Activated CD4-positive, alpha-beta T cell treated with anti-CD3 and anti-CD28 coated beads, Interleukin-2, amount 50 U/mL, for 48 hours (primary cell): ENCODE measurements at places on chromosomes 6 and 20.

GRCh38 chr20:32580970-32581838 is 3.9 kb downstream of the NOL4L start:
- peak; percentile 31 for DNase-seq

DNA sequence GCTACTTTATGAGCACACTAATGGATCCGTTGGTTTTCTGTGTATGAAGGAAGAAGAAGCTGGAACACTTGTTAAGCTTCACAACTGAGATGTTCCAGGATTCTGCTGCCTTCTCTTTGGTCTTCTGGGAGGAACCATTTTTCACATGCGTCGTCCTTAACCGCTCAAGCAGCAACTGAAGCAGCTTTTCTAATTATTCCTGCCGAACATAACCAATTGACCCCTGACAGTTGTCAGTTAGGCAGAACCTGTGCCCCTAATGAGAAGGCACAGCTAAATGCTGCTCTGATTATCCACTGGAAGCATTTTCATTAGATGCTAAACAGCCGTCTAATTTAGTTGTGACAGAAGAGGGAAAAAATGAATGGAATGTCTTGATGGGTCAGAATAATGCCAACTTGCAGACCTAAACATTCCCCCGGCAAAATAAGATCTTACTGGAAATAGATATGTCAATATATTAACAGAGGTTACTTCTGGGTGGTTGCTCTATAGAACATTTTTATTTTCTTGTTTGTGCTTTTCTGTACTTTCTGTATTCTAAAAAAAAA is 85.0 kb upstream of the SMLR1 start:
- no peak for DNase-seq

- peak; percentile 60 for DNase-seq
These were observed 40.6 kb downstream of the TOX2 start for GRCh38 chr20:43955062-43955749.

DNA sequence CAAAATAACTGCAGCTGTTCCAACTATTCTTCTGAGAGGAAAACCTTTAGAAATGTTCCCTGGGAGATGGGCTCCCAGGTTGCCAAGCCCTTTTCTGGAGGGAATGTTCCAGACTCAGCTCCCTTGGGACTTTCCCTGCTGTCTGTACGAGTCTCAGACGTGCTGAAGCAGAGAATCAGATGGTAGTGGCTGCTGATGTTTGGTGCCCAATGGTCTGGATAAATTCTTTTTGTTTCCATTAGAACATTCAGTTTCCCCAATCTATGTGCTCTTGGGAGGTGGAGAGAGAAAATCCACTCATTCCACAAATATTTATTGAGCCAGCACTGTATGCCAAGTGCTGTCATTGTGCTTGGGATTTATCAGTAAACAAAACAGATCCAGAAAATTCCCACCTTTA is 40.0 kb downstream of the SNHG17 start:
- no peak for DNase-seq

DNA sequence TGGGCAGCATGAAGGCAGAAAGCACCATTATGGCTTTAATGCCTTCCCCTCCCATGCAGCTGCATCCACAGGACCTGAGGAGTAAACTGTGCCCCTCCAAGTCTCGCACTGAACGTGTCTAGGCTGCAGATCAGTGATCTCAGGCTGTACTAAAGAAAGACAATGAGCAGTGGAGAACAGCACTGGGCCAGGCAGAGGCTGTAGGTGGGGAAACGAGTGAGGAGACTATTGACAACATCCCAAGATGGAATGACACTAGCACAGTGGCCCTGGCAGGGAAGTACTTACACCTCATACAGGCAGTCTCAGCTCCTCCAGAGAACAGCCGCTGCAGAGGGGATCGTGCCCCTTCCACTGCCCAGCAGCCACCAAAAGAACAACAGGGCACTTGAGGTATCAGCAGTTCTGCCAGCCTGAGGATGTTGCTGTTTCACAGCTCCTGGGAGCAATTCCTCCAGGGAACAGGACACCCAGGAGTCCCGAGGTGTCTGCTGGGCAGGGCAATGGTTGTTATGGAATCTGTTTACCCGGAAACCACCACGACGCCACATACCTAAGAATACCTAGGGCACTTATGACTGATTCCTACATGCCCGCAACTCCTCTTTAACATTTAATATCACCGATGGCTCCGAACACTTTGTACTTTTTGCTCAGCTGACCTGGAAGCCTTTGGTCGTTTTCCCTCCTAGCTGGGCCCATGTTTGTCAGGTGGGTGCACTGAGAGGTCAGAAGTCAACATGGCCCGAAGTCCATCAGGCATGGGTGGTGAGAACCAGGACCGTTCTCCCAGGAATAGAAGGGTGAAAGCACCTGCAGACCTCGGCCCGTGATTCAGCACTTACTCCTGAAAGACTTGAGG is 79.1 kb downstream of the SLC22A23 start:
- peak; percentile 10 for DNase-seq

DNA sequence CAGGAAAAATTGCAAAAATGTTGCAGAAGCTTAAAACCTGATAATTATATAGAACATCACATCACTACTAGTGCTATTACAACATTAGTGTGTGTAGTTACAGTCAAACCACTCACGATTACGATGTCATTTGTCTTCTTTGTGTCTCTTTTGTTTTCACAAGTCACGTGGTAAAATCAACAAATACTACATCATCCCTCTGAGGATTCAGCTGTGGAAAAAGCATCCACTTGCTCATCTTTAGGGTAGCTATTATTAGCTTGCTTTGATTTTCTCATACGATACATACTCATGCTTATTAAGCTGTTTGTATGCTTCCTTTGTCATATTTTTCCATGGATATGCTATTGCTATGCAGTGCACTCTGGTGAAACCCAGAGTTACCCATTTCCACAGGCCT is 22.2 kb upstream of the ATXN1 start:
- DNase-seq = no peak

DNA sequence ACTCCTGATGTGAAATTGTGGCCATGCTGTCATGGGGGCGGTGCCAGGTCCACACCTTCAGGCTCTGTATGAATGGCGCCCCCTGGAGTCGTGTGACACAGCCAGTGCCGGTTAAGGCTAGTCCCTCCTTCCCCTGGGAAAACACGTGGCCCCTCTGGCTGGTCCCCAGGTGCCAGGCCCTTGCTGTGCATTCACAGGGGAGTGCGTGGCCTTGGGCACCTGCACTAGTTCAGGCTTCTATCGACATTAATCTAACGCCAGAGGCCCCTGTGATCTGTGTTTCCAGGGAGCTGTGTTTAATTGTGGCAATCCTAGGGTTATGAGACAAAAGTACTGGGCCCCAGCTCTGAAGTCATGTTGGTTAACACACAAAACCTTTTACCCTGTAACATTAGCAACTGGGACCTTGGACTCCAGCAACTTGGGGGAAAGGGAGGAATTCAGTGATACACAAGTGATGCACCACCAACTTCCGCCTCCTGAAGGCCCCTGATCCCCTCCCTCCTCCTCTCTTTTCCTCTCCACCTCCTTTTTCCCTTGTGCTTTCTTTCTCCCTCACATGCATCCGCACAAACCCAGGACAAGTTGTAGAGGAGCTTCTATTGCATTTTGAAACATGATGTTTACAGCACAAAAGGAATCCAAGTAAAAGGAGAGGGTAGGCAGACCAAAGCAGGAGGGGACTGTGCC is 74.0 kb downstream of the SSR1 start:
- DNase-seq = peak; percentile 71

- DNase-seq = no peak
These were observed 48.2 kb upstream of the ARG1 start for GRCh38 chr6:131524695-131525336.

DNA sequence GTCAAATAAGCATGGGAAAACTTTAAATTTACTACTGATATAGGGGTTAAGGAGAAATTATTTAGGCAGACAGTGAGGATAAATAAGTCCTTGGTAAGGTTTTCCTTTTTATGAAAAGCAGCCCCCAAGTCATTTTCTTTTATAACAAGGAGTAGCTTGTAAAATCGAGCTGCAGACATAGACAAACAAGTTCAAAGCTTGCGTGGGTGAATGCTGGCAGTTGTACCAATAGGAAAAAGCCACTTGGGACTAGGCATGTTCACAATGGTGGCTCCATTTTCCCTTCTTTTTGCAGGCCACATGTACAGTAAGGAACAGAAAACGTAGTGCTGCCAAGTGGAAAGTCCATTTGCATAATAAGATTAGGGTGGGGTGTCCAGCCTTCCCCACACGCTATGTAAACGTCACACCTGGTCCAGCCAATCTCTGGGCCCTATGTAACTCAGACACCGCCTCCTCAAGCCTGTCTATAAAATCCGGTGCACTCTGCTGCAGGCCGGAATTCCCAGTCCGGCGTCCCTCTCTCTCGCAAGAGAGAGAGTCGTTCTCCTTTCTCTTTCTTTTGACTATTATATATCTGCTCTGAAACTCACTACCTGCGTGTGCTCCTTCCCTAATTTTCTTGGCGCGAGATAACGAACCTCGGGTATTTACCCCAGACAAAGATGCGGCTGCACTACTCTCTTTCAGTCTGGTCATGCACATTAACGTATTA is 217.1 kb upstream of the MAN1A1 start:
- DNase-seq = no peak

GRCh38 chr6:75530696-75531095 is 37.1 kb upstream of the FILIP1 start:
- DNase-seq = no peak

- no peak for DNase-seq
These were observed 634.7 kb downstream of the MAFB start for GRCh38 chr20:40054311-40054710.

- DNase-seq = no peak
These were observed 1.9 kb downstream of the SGK1 start for GRCh38 chr6:134315974-134316441.

GRCh38 chr6:2028457-2029038 is 216.9 kb downstream of the GMDS start:
- DNase-seq = no peak

DNA sequence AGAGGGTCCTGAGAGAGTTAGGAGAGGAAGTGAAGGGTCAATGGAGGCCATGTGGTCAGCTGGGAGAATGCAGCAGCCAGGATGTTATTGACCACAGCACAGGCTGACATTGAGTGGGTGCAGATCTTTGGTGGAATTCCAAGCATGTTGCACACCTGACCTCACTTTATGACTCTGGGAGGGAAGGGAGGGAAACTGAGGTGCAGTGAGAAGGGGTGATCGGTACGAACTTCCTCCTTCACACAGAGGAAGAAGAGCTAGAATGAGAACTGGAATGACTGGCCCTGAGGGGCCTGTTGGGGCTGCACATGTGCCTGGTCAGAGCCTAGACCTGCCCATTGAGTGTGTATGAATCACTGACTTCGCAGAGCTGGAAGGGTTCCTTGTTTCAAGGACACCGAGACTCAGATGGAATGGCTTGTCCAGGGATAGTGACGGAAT is 9.8 kb downstream of the FAM83D start:
- no peak for DNase-seq

DNA sequence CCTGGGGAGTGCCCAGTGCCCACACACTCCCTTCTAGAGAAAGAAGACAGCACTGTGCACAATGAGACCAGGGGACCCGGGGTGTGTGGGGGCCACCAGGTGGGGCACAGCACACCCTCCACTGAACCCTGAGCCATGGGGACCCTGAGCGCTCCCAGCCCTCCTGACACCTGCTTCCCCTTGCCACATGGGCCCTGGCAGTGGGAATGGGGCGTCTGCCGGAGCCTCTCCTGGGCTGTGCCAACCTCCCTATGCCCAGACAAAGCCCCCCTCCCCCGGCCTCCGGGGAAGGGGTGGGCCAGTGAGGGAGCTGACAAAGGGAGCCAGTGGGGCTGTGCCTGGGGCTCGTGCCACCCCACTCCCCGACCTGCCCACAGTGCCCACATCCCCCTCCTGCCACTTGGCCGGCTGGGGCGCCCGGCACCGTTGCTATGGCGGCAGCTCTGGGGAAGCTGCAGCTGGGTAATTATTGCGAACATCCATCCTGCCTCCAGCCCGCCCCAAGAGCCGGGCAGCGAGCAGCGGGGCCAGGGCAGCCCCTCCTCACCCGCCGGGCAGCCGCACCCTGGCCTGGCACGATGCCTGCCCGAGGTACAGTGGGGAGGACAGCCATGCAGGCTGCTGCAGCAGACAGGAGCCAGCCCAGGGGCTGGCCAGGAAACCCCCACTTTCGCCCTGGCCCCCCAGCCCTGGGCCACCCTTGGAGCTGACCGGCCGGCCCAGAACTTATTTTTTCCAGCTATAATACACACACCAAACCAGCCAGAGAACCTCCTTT is 41.9 kb upstream of the NOL4L start:
- no peak for DNase-seq

DNA sequence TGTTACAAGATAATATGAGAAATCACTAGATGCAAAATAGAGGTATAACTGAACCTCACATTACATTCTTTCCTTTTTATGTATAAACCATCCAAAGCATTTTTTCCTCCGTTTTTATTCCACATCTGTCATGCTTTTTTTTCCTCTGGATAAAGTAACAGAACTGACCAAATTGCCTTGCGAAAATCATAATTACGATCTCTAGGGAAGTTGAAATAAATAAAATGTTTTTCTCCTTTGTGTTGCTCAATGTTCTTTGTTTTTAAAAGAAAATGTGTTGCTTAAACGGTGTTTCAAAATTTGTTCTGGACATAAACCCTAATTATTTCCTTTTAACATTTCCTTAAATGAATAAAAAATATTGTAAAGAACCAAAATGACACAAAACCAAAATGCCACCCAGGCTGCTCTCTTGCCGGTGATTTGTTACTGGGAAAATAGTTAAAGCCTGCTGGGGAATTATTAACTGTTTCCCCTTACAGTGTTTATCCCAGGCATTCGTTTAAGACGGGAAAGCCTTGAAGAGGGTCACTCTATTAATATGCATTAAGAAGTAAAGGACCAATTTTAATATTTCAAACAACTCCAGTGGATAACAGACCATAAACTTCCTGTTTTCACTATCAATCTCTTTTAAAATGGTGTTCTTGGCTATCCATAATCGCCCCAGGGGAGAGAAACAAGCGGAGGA is 1.7 kb upstream of the ADGRB3 start:
- DNase-seq = no peak

- no peak for DNase-seq
These were observed 64.8 kb upstream of the NRSN1 start for GRCh38 chr6:24060982-24061754.

GRCh38 chr6:116166369-116166768 is 40.4 kb upstream of the COL10A1 start:
- DNase-seq = no peak

GRCh38 chr6:109383438-109383940 is 1.2 kb upstream of the CD164 start:
- no peak for DNase-seq

DNA sequence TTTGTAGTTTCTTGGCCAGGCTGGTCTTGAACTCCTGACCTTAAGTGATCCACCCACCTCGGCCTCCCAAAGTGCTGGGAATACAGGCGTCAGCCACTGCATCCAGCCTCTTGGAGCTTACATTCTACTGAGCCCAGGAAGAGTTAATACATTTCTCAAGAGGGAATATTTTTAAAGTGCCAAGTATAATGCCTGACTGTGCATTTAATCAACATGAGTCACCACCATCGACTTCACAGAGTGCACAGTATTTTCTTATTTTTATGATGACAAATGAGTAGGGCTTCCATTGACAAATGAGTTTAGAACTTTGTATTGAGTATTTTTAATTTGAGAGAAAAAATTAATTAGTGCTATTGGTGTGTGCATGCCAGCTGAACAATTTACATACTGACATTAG is 72.2 kb downstream of the SASH1 start:
- DNase-seq = no peak
